ENCODE measurements at places on chromosomes 3 and 15. TPM values are rescaled to one million over a fixed set of nuclear protein-coding genes. Genes with fewer than 3 reads are reported as not detected.

- H3K36me3 ChIP-seq, result no peaks in the 10 kb centered on the region
- H3K27ac ChIP-seq, result no peak overlapping the region
- no peak for DNase-seq
- no peaks in the 10 kb centered on the region for H3K4me1 ChIP-seq
These were observed 341.1 kb downstream of the DIPK2A start for GRCh38 chr3:144312702-144313101.

DNA sequence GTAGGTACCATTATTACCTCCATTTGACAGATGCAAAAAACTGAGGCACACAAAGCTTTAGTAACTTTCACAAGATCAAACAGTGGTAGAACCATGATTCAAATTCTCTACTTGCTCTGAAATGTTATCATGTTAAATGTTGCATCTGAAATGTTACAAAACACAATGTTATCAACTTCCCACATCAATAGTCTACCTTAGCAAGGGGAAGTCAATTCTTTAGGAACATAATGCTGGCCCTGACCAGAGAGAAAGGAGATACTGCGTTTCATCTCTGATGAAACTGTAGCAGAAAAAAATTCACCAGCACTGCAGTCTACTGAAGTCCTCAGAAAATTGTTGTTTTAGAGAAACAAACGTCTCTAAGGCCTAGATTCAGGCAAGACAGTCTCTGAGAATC, 174.1 kb downstream of the SATB1 start:
- no peaks in the 10 kb centered on the region for H3K36me3 ChIP-seq
- H3K4me1 ChIP-seq, result peaks cover 4% of the 10 kb centered on the region
- no peak overlapping the region for H3K4me3 ChIP-seq

The FILIP1L gene
- 0.17 TPM for total RNA-seq

GRCh38 chr3:53807117-53807810, 39.0 kb downstream of the CHDH start:
- peaks cover 11% of the 10 kb centered on the region for H3K27me3 ChIP-seq
- no peaks in the 10 kb centered on the region for H3K36me3 ChIP-seq
- DNase-seq, result peak; percentile 3
- no peak overlapping the region for H3K27ac ChIP-seq
- H3K4me3 ChIP-seq, result no peak overlapping the region
- H3K4me1 ChIP-seq, result no peaks in the 10 kb centered on the region

DNA sequence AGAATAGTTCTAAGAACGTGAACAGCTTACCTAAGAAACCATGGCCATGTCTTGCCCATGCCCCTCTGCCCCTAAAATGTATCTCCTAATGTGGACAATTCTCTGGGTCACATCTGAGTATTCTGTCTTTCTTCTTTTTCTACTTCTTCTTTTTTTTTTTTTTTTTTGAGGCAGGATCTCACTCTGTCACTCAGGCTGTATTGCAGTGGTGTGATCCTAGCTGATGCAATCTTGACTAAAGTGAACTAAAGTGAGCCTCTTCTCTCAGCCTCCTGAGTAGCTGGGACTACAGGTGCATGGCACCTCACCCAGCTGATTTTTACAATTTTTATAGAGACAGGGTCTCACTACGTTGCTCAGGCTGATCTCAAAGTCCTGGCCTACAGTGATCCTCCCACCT, 204.8 kb upstream of the ZPLD1 start:
- H3K27ac ChIP-seq, result no peak overlapping the region
- no peak for DNase-seq
- peaks cover 5% of the 10 kb centered on the region for H3K27me3 ChIP-seq
- H3K4me1 ChIP-seq, result peaks cover 13% of the 10 kb centered on the region
- no peaks in the 10 kb centered on the region for H3K36me3 ChIP-seq

- DNase-seq, result no peak
- no peak overlapping the region for H3K4me3 ChIP-seq
- H3K4me1 ChIP-seq, result peaks cover 13% of the 10 kb centered on the region
- H3K27ac ChIP-seq, result no peak overlapping the region
- H3K27me3 ChIP-seq, result no peaks in the 10 kb centered on the region
- no peaks in the 10 kb centered on the region for H3K36me3 ChIP-seq
These were observed 258.2 kb upstream of the STT3B start for GRCh38 chr3:31274326-31275024.

The HDGFL3 gene
- total RNA-seq, result 8.0 TPM

GRCh38 chr3:190384309-190384756, 3.6 kb upstream of the CLDN16 start:
- peaks cover 4% of the 10 kb centered on the region for H3K4me1 ChIP-seq
- peaks cover 9% of the 10 kb centered on the region for H3K27me3 ChIP-seq
- no peak overlapping the region for H3K27ac ChIP-seq
- DNase-seq, result peak; percentile 27
- no peak overlapping the region for H3K4me3 ChIP-seq

DNA sequence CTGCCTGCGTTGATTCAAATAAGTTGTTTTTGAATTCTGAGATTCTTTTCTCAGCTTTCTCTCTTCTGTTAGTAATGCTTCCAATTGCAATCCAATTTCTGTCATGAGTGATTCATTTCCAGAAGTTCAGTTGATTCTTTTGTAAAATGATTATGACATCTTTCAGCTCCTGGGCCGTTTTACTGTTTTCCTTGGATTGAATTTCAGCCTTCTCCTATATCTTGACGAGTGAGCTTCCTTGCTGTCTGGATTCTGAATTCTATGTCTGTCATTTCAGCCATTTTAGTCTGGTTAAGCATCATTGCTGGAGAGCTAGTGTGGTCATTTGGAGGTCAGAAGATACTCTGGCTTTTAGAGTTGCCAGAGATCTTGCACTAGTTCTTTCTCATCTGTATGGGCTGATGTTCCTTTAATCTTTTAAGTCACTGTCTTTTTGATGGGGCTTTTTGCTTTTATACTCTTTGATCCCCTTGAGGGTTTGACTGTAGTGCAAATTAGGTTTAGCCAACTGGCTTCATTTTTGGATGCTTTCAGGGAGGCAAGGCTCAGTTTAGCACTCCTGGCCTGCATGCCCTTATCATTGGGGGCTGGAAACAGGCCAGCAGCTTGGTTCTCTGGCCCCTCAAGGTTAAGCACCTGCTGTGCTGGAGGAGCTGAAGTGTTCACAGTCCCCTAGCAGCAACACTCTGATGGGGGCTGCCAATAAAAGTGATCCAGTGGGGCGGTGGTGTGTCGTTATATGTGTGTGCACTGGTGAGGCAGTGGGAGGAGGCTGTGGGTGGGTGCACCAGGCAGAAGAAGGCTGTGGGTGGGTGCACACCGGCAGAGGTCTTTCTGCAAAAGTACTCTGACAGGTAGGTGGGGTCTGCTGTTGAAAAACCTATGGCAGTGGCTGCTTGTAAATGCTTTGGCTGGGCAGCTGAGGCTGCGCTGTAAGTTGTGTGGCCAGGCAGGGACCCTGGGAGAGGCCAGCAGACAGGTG, 51.2 kb downstream of the MCTP2 start:
- peaks cover 57% of the 10 kb centered on the region for H3K4me1 ChIP-seq
- H3K4me3 ChIP-seq, result no peak overlapping the region
- no peak overlapping the region for H3K27ac ChIP-seq

The SLC12A1 gene
- total RNA-seq, result not detected

DNA sequence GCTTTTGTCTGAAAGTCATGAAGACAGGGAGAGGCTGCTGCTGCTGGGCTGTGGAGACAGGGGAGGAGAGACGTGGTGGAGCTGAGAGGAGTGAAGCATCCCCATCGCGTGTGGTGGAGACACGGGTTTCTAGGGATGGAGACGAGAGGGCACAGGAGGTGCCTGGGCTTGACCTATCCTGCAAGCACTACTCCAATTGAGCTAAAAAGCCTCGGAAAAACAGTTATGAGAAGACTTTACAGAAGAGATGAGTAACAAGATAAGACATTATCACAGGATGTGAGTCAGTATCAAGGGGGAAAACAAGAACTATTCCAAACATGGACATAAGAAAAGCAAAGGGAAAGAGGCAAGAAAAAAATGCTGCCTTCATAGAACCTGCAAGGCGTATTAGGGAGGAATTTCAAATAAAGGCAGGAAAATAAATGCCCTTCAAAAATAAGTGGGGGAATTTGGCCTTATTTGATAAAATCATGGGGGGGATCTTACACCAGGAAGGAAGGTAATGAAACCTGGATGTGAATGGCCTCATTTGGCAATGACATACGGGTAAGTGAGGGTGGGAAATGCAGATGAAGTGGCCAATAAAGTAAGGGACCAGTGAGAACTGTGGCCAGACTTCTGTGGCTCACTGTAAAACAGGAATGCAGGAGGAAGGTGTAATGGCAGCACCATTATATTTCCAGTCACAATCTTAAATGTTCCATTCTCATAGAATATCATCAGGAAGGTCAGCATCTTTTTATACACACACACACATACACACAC, 97.9 kb downstream of the PLD1 start:
- H3K27ac ChIP-seq, result no peak overlapping the region
- no peak for DNase-seq
- H3K4me3 ChIP-seq, result no peak overlapping the region
- H3K36me3 ChIP-seq, result no peaks in the 10 kb centered on the region
- no peaks in the 10 kb centered on the region for H3K27me3 ChIP-seq

DNA sequence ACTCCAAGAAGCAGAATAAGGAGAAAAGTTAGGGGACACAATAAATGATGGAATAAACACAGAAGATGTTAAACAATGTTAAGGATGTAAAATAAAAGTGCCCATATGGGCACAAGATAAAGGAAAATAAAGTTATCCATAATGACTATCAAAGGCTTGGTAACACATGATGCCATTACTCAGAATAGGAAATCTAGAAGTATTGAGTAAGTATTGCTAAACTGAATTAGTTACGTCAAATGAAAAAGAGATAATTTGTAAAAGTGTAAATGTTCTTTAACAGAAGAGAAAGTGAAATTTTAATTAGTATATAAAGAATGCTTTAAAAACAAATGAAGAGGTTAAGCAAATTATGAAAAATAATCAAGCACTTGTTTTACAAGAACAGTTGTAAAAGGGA, 6.7 kb downstream of the COPS2 start:
- DNase-seq, result no peak
- no peaks in the 10 kb centered on the region for H3K27me3 ChIP-seq
- peak overlapping the region; percentile 43 for H3K27ac ChIP-seq
- peaks cover 55% of the 10 kb centered on the region for H3K4me1 ChIP-seq
- H3K4me3 ChIP-seq, result no peak overlapping the region

The FXR1 gene
- 165 TPM for total RNA-seq

GRCh38 chr15:74205582-74205947, 3.0 kb upstream of the STRA6 start:
- peaks cover 12% of the 10 kb centered on the region for H3K27me3 ChIP-seq
- no peak overlapping the region for H3K27ac ChIP-seq
- H3K4me1 ChIP-seq, result no peaks in the 10 kb centered on the region
- no peak for DNase-seq
- H3K4me3 ChIP-seq, result no peak overlapping the region

DNA sequence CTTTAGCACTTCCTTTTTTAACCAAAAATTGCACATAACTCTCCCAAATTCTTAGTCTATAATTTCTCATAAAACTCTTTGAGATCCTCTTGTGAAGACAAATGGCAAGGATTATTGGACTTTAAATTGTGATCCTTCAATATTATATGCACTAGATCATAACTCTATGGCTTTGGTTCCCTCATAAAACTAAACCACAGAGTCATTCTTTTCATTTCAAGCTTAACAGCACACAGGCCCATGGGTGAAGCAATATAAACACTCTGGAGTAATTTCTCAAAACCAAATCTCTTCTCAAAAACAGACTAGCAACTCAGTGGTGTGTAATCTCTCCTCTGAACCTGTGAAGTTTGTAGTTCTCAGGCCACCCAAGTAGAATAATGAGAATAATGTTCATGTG, 171.0 kb upstream of the NECTIN3 start:
- H3K27me3 ChIP-seq, result no peaks in the 10 kb centered on the region
- no peak for DNase-seq
- no peak overlapping the region for H3K4me3 ChIP-seq
- no peak overlapping the region for H3K27ac ChIP-seq
- no peaks in the 10 kb centered on the region for H3K4me1 ChIP-seq

DNA sequence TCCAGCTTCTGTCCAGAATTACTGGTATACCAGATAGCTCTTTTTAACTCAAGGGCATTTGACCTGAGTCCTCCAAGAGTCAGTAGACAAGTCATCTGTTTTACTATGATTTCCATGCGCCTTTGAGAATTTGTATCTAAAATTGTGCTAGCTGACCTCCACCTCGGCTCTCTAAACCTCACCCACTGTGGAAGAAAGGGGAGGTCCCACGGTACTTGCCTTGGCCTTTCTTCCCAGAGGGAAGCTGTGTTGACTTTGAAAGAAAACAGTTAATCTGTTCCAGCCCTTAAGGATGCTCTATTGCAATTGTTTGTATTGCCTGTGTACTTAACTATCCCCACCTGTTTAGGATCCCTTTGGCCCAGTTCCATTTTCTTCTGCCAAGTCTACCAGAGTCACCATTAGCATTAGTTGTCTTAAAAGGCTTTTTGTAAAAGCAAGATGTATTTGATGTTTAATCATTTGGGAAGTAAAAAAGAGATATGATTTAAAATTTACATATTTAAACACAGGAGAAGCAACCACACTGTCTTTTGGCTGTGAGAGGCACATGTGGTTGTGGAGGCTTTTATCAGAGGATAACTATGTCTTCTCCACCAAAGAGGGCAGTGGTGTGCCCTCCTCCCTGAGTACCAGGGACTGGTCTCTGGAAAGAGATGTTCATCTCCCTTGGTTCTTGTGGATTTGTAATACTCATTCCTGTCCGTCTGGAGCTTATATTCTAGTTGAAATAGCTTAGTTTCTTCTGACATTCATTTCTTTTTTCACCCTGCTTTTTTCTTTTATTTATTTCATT, 88.8 kb downstream of the CRTC3 start:
- H3K36me3 ChIP-seq, result peaks cover 37% of the 10 kb centered on the region
- no peak overlapping the region for H3K4me3 ChIP-seq
- no peak overlapping the region for H3K27ac ChIP-seq
- DNase-seq, result no peak

The AP3B2 gene
- not detected for total RNA-seq

- H3K4me1 ChIP-seq, result no peaks in the 10 kb centered on the region
- no peak overlapping the region for H3K4me3 ChIP-seq
- H3K27me3 ChIP-seq, result peaks cover 14% of the 10 kb centered on the region
- DNase-seq, result no peak
- H3K36me3 ChIP-seq, result no peaks in the 10 kb centered on the region
These were observed 27.5 kb downstream of the AQP9 start for GRCh38 chr15:58165661-58166060.

- no peaks in the 10 kb centered on the region for H3K27me3 ChIP-seq
- no peak overlapping the region for H3K27ac ChIP-seq
- H3K36me3 ChIP-seq, result no peaks in the 10 kb centered on the region
These were observed 297.2 kb downstream of the ARPP21 start for GRCh38 chr3:35936571-35936970.

The LRRC49 gene
- 0.26 TPM for total RNA-seq

The SAXO2 gene
- 0.81 TPM for total RNA-seq

The NANOGP8 gene
- not detected for total RNA-seq
